ENCODE measurements at places on chromosomes 1 and 21.
A peak's percentile ranks its signal among the peaks of the same experiment; 100 is the strongest.

DNA sequence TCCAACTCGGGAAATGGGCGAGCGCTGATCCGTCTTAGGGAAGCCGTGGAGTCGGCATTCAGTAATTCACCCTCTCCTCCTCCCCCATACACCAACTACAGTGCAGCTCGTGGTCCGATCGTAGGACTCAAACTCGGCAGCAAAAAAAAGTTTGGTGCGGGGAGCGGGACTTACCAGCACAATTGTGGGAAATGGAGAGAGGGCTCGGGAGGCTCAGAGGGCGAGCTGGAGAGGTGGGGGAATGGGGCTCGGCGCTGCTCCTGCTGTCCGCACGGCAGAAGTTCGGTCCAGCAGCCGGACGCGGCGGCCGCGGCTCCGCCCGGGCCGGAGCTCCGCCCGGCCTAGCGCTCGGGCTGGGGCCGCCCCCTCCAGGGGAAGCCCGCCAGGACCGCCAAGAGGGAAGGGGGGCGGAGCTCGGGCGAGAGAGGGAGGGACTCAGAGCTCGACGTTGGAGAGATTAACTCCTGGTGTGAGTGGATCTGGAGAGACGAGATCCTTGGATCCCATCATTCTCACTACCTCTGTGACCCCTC lies 676 bp upstream of the PIAS3 start:
- peak; percentile 70 for DNase-seq

GRCh38 chr1:183457449-183457848 lies 14.8 kb upstream of the SMG7 start:
- no peak for DNase-seq

GRCh38 chr1:61080413-61081143 lies 1.8 kb upstream of the NFIA start:
- no peak for DNase-seq

DNA sequence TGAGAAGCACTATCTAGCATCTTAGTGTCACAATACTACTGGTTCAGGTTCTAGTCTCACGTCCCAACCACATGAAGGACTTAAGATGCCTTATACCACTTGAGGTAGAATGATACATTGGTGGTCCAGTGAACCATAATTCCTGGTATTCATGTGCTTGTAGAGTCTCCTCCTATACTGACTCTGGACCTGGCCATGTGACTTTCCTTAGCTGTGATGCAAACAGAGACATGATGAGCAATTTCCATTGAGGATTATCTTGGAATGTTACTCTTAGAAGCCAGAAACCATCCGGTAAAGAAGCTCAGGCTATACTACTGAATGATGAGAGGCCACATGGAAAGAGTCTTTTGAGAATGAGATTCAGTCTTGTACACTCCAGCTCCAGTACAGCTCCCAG lies 105.7 kb downstream of the NME7 start:
- DNase-seq = no peak

DNA sequence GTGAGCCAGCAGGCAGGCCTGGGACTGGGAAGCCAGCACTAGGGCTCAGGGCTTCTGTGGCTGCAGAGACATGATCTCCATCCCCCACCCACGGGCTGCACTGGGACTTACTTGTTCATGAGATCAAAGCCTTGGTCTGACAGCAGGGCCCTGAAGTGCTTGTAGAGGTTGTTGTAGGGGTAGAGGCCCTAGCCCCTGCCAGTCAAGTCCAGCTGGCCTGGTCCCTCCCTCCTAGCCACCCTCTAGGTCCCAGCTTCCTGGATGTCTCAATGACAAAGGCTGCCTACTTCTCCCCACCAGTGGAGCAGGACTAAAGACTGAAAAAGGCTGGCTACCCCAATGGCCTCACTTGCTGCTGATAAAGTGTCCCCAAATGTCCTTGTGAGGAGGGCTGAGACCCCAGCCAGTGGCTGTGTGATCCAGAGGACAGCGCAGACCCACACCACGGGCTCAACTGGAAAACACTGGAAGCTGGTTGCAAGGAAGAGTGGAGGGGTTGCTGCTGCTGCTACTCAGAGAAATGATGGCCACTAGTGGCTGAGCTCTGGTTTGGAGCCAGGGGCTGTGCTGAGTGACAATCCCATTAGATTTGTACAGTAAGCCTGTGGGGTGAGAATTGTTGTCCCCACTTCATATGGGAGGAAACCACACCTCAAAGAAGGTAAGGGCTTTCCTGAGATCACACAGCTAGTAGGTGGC lies 1.4 kb downstream of the HTR1D start:
- DNase-seq = no peak

GRCh38 chr1:112342558-112342957 lies 53.5 kb upstream of the CTTNBP2NL start:
- DNase-seq = no peak

DNA sequence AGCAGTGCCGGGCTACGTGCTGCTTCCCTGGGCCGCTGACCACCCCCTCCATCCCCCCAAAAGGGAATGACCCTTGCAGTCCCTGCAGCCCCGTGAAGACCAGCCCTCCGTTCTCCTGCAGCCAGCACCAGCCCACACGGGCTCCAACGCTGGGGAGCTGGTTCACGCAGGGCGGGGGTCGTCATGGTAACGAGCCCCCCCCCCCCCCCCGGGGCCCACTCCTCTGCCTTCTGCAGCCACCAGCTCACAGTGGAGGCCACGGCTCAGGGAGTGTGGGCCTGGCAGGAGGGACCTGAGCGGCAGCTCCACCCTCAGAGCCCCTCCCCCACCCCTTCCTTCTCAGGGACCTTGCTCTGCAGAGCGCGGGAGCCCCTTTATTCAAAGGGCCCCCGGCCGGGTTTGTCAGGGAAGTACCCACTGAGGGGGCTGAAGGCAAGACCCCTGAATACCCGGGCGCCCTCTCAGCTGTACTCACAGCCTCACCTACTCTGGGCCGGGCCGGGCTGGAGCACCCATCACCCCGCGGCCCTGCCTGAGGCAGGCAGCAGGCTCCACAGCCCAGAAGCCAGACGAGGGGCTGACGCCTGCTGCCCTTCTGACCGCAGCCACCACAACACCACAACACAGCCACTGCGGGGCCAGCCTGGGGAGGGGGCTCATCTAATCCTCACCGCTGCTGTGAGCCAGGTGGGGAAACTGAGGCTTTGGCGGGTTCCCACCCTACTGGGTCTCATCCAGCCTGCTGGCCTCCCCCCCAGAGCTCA lies 12.6 kb downstream of the MEGF6 start:
- no peak for DNase-seq

DNA sequence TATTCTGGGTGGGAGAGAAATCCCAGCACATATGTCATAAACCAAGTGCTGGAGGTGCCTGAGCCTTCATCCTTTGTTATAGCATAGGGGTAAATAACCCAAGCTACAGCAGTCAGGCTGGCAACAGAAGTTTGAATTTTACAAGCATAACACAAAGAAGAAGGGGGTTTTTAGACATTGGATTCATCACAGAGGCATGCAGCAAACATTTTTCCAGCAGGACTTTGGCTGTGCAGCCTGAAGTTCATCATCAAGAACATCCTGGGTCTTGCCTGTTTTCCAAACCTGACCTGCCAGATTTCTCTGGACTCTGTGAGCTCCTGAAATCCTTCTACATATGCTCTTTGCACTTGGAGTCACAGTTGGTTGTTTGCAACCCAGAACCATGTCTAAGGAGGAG lies 16.2 kb downstream of the PTGER3 start:
- no peak for DNase-seq

- DNase-seq = no peak
Measured at GRCh38 chr21:34992180-34992579, 56.9 kb downstream of the RUNX1 start.

- DNase-seq = peak; percentile 30
Measured at GRCh38 chr1:61641578-61642336, 83.2 kb downstream of the TM2D1 start.

GRCh38 chr1:243727503-243728203 lies 122.4 kb downstream of the AKT3 start:
- no peak for DNase-seq

GRCh38 chr1:100720751-100721150 lies 1.2 kb downstream of the VCAM1 start:
- DNase-seq = no peak

GRCh38 chr1:232593717-232594502 lies 36.0 kb downstream of the SIPA1L2 start:
- no peak for DNase-seq

- peak; percentile 84 for DNase-seq
Measured at GRCh38 chr1:26900001-26900814, at the start of gene GPATCH3. Gene GPATCH3 (minus strand): TSS chr1:26900467. CDS start chr1:26900442, 25 bp downstream.

- DNase-seq = no peak
Measured at GRCh38 chr1:47180603-47181094, 9.2 kb downstream of the PDZK1IP1 start.

DNA sequence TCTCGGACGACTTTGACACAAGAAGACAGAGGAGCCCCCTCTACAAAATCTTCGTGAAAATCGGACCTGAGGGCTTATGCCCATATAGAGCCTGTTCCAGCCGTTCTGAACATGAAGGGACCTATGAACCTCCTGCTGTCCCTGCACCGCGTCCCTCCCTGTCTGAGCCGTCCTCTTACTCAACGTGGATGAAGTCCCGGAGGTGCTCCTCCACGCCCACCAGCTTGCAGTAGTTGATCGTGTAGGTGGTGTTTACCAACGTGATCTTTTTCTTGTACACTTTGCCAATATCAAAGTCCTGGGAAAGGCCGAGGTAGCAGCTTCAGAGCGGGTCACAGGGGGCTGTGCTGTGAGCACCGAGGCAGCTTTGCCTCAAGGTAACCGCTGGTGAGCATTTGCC lies 40.0 kb downstream of the CFAP74 start:
- DNase-seq = no peak

GRCh38 chr1:112729909-112730308 lies 14.8 kb upstream of the PPM1J start:
- DNase-seq = no peak

DNA sequence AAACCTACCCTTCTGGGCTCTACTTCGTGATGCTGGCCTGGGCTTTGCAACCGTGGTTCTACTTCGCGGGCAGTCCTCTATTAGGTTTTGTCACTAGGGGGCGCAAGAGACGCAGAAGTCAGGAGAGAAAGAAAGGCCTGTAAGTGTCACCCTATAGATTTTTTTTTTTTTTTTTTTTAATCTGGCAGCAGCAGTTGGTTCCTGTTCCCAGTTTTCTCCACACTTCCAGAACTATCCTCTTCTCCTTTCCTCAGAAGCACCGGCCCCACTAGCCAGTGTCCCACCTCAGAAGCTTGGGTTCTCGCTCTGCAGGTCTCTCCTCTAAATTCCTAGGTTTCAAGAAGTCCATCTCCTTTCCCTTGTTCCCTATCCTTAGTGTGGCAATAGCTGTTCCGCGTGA lies 9.1 kb upstream of the LCE2D start:
- peak; percentile 23 for DNase-seq

- DNase-seq = no peak
Measured at GRCh38 chr1:228349701-228350171, 56.9 kb downstream of the TRIM11 start.

GRCh38 chr1:39082010-39082799 lies 56.1 kb downstream of the NDUFS5 start:
- no peak for DNase-seq

DNA sequence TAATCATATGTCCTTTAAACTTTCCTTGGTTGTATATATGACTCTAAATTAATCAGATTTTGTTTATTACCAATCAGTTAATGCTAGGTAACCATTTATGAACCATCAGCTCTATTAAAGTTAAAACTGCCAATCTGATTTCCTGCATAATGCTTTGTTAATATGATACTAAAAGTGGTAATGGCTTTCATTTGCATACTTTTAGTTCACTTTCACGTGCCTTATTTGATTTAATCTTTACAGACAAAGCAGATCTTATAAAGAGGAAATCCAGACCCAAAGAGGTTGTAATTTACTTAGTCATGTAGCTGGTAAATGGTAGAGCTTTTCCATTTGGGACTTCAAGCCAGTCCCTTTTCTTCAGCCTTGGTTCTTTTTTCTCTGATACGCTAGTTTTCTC lies 61.3 kb downstream of the CLIC4 start:
- DNase-seq = no peak

DNA sequence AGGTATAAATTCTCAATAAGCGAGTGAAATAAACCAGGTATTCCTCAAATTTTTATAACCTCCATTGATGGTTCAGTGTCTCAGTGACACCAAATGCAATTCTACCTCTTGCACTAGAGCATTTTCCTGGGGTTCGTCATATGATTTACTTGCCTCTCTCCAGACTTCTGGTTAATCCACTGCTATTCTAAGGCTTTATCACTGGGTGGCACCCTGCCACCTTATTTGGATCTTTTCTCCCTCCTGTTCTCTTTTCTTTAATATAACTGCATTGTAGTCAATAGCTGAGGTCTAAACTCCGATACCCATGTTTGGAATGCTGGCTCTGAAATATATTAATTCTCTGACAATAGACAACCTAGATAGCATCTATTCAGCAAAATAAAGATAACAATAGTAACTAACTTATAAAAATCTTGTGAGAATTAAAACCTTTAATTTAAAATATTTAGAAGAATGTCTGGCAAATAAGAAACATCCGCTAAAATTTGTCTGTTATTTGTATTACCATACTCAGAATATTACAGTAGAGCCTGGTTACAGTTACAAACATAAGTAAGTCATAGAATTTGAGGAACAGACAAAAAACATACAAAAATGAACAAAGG lies 436.4 kb downstream of the PLA2G4A start:
- no peak for DNase-seq

DNA sequence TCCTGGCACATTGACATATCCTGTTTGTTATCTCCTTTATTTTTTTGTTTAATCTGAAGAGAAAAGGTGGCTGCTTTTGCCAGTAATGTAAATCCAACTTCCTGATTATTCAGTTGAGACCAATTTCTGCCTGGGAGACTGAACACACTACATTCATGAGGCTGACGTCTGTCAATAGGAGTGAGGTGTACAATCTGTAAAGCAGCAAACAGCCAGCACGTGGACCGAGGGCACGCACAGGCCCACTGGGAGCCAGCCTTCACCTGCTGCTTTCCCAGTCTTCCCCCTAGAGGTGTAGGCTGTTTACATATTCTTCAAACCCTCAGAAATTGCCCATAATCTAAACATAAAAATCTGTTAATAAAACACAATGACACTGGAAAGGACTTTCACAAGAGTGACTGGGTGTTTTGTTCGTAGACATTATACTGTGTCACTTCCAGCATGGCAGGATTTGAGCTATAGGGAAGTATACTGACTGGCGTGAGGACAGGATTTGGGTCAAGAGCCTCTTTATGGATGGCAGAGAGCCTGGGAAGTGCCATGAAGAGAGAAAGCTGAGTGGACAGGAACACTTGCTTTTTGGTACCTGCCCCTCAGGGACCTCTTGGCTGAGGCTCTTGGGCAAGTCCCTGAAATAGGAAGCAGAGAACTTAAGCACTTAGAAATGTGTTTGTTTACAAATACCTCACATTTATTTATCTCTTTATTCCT lies 552.9 kb upstream of the CAMK1G start:
- no peak for DNase-seq

DNA sequence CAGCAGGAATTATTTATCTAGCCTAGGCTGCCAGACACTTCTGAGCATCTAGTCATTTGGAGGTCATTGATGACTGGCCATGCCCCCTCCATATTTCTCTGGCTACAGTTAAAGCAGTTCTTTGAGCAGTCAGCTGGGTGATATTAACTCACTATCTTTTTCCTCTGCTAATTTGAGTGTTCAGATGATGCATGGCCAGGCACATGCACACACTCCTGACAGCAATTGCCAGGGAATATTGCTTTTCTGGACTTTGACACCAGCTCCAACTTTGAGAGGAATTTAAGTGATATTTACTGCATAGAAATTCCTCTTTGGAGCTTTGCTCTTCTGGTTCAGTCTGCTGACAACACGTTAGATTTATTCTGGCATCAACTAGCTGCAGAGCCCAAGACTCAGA lies 52.6 kb downstream of the CD247 start:
- DNase-seq = no peak

GRCh38 chr1:183093786-183094298 lies 70.6 kb downstream of the LAMC1 start:
- DNase-seq = no peak

- no peak for DNase-seq
Measured at GRCh38 chr1:226868726-226869125, 1.7 kb upstream of the PSEN2 start.

All from T-helper 9 cell (primary cell).